ENCODE measurements at places on chromosomes 16 and 17. TPM values are rescaled to one million over a fixed set of nuclear protein-coding genes. Genes with fewer than 3 reads are reported as not detected.

ITGAD gene
- total RNA-seq, result not detected

TAC4 gene
- total RNA-seq, result not detected

SOST gene
- 0.15 TPM for total RNA-seq

CCL17 gene
- not detected for total RNA-seq

KRTAP2-3 gene
- 0.15 TPM for total RNA-seq

CDYL2 gene
- total RNA-seq, result 2.4 TPM

COG1 gene
- 17.7 TPM for total RNA-seq

CD300LG gene
- not detected for total RNA-seq

TP53TG3C gene
- total RNA-seq, result not detected

FBXL16 gene
- total RNA-seq, result 2.0 TPM

MT1F gene
- total RNA-seq, result 42.8 TPM

SLC13A2 gene
- not detected for total RNA-seq

MEOX1 gene
- not detected for total RNA-seq

PROCA1 gene
- 1.3 TPM for total RNA-seq

CES5A gene
- not detected for total RNA-seq

KRT15 gene
- 23.0 TPM for total RNA-seq

EMC8 gene
- total RNA-seq, result 35.4 TPM

KRT33B gene
- 0.47 TPM for total RNA-seq

GLP2R gene
- not detected for total RNA-seq

PRRT2 gene
- total RNA-seq, result not detected

HSD17B2 gene
- 12.3 TPM for total RNA-seq

TP53I13 gene
- total RNA-seq, result 33.9 TPM

CCDC144A gene
- total RNA-seq, result 0.38 TPM

MFSD6L gene
- total RNA-seq, result not detected

USP22 gene
- 119 TPM for total RNA-seq

KRTAP4-6 gene
- total RNA-seq, result not detected

SALL1 gene
- total RNA-seq, result 0.04 TPM

STX1B gene
- 0.08 TPM for total RNA-seq

CES1 gene
- total RNA-seq, result not detected

NETO2 gene
- 30.7 TPM for total RNA-seq

KRTAP17-1 gene
- not detected for total RNA-seq

CORO1A gene
- 10.9 TPM for total RNA-seq

KIF18B gene
- 22.7 TPM for total RNA-seq

Data from hair follicular keratinocyte (primary cell).